ENCODE measurements at places on chromosomes 5 and 9.
A peak's percentile ranks its signal among the peaks of the same experiment; 100 is the strongest.

GRCh38 chr5:95261437-95262175 lies 23.3 kb downstream of the MCTP1 start:
- peak; percentile 39 for DNase-seq

DNA sequence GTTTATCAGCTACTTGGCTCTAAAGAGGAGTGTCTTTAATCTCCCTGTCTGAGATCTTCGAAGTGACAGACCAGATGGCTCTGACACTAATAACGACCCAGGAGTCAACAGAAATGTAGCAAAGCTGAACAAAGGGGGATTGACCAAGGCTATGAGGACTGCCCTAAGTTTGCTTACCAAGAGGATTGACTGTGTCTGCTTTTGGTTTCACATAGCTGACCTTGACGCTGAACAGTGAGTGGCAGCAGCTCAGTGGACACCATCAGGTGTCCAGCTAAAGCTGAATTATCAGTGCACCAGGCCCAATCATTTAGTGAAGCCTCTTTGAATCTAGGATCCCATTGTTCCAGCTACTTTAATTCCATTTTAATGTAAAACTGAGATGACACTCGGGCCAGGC lies 262.6 kb downstream of the COX7C start:
- DNase-seq: no peak

- DNase-seq: no peak
Measured at GRCh38 chr5:120293796-120294195, 170.3 kb upstream of the PRR16 start.

DNA sequence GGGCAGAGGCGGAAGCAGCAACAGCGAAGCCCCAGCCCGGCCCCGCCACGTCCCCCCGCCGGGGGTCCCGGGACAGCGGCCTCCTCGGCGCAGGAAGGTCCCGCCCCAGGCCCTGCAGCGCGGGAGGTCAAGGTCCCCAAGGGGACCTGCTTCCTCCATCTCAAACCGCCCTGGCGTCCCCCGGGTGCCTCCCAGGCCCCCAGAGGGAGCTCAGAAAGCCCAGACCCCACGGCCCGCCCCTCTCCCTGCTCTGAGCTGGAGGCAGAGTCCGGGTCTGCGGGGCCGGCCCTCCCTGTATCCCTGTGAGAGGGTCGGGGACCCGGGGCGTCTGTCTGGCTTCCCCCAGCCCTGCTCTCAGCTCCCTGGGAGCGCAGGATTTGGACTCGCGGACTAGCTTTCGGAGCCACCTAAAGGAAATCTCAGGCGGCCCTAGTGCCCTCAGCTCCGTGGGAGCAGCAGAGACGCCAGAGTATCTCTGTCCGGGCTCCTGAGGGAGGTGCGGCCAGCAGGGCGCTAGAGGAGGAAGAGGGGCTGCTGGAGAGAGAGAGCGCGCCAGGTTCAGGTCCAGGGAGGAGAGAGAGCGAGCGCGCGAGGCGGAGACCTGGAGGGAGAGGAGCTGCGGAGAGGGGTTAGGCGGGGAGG lies 30.7 kb downstream of the EXOC3 start:
- DNase-seq: peak; percentile 51
